Activated CD4-positive, alpha-beta T cell treated with anti-CD3 and anti-CD28 coated beads, Interleukin-2, amount 50 U/mL, for 16 hours (primary cell): ENCODE measurements at places on chromosomes 12 and 14.

GRCh38 chr14:35991356-35991755, 165.2 kb downstream of the BRMS1L start:
- DNase-seq = no peak

- DNase-seq = no peak
Measured at GRCh38 chr14:68074765-68075381, 255.3 kb downstream of the RAD51B start.

GRCh38 chr12:110329710-110330109, 48.7 kb downstream of the ATP2A2 start:
- DNase-seq = no peak

DNA sequence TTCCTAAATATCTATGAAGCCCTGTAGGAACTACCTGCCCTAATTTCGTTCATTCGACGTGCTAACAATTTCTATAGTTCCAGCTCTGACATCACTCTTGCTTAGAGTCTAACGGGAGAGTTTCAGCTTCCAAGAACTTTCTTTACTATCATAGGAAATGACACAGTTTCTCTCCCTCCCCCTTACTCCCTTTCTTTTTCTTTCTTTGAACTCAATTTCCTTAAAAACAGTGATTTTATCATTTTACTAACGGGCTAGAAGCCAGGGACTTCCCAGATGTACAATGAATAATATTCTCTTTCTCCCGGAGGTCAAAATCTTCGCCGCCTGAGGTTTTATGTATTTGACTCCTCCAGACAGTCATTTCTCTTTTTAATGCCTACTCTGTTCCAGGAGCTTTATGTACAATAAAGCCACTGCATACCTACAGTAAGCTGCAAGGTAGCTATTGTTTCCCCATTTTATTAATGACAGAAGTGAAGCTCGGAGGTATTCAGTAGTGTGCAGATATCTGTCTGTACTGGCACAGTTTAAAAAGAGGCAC, 15.7 kb downstream of the SMCO2 start:
- DNase-seq = peak; percentile 61

- no peak for DNase-seq
Measured at GRCh38 chr12:22284871-22285270, 49.6 kb downstream of the ST8SIA1 start.

DNA sequence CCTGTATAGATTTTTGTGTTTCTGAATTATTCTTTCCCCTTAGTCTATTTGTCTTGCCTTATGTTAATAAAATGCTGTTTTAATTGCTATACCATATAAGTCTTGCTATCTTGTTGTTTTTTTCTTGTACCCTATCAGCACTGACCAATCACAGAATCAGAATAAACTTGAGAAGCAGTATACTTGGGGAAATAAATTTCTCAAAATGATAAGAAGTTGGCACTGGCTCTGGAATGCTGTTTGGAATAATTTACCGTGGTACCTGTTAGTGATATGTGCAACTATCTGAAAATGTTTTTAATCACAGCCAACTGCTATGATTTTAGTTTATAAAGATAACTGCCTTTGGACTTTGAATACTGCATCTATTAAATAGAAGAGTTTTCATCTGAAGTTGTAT, 37.9 kb upstream of the EPS8 start:
- DNase-seq = no peak

DNA sequence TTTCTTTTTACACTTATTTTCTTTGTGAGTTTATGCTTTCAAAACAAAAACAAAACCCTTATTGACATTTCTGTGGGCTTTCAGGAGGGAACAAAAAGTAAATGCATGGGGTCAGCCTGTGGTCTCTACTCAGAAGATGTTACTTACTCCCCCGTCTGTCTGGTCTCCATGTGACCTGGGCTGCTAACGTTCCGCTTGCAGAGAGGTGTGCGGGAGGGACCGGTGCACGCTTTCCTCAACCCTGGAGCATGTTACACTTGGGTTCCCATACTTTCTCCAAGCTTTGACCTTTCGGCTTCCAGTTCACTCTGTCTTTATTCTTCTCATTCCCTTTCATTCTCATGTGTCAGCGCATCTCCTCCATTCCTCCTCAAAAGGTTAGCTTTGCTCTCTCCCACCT, 36.5 kb downstream of the ZC3H14 start:
- DNase-seq = no peak

GRCh38 chr14:100110816-100111215, 45.6 kb downstream of the EVL start:
- DNase-seq = no peak

- DNase-seq = no peak
Measured at GRCh38 chr12:47779943-47780504, 7.0 kb downstream of the SLC48A1 start.

GRCh38 chr12:64610660-64611340, 505 bp downstream of the RASSF3 start:
- peak; percentile 79 for DNase-seq

- no peak for DNase-seq
Measured at GRCh38 chr12:53551889-53552291, 44.6 kb upstream of the NPFF start.

GRCh38 chr12:212415-212714, 1.6 kb downstream of the SLC6A12 start:
- DNase-seq = no peak

DNA sequence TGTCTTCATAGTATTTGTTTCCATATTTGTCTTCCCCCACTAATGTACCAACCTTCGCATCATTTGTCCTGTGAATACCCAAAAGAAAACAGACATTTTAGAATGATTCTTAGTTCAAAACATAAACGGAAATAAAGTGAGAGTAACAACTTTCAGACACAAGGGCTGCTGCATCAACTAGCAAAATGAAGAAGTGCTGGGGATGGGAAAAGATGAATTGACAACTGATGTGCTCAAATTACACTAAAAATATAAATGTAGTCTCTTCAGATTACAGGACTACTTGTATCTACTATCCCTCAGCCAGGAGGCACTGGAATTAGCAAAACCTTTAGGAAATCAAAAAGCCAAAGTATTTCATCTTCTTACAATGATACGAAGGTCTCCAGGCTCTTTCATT, 743 bp downstream of the NDUFA12 start:
- DNase-seq = no peak

DNA sequence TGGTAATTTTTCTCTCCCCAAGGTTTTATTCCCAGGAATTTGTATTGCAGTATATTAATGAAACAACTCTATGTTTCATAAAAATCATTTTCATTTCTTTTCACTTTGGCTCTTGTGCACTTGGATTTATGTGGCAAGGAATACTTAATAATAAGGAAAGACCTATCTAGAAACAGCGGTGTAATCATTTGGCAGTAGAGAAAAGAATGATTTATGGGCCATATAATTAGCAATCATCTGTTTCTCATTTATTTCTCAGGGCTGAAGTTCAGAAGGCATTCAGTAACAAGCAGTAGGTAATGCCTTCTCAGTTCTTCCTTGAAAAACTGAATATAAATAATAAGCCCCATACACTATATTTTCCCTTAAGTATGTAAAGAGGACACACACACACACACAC, 172.6 kb downstream of the ANO4 start:
- DNase-seq = no peak

GRCh38 chr12:81400024-81400423, 322.1 kb downstream of the ACSS3 start:
- no peak for DNase-seq

GRCh38 chr14:63286071-63286470, 32.7 kb downstream of the GPHB5 start:
- no peak for DNase-seq

GRCh38 chr12:123798518-123798917, 36.4 kb downstream of the DNAH10 start:
- DNase-seq = no peak

GRCh38 chr12:80712866-80713265, 3.8 kb upstream of the MYF5 start:
- DNase-seq = no peak

DNA sequence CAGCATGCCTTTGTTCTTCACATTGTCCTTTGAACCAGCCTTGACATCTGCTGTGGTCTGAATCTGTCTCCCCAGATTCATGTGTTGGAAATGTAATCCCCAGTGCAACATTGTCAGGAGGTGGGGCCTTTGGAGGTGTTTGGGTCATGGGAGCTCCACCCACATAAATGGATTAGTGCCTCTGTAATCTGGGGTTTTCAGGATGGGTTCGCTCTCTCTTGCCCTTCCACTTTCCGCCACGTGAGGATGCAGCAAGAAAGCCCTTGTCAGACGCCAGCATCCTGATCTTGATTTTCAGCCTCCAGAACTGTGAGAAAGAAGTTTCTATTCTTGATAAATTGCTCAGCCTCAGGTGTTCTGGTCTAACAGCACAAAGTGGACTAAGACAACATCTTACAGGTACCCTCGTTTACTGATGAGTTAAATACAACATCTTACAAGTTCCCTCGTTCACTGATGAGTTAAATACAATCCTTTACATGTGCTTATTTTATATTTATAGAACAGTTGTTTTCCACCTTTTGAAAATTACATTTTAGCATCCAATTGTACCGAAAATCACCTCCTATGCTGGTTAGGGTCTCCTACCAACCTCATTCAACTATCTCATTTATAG, 54.4 kb upstream of the RIMBP2 start:
- DNase-seq = no peak

DNA sequence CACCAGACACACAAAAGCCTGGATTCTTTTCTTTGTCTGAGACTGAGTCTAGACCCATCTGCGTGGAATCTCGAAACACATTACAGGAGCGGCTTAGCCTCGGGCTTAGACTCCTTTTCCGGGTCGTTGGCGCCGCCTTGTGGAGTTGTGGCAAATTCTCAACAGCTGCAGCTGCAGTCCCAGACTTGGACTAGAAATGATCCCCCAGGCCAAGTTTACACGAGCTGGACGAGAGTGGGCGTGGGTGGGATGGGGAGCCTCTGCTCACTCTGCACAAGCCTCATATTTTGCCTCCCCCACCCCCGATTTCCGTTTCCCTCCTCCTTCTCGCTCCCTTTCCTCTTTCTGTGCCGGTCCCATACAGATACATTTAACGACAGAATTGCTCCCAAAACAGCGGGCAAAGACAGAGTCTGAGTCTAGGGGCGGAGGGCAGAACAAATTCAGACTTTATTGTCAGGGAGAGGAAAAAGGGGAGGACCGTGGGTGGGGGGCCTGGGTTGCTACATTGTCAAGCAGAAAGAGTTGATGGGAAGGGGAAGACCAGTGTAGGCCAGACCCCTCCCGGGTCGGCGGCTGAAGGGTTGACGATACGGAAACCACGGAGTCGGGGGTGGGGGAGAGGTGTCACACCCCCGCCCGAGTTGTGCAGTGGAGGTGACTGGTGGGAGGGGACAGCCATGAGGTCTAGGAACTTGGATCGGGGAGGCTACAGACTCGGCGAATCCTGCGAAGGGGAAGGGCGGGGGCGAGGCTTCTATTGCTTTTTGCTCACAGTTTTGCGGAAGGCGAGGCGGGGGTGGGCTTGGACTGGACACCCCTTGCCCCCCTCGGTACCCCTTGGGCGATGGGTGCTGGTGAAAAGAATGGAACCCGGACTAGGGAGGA, 4.7 kb upstream of the GPR84 start:
- peak; percentile 91 for DNase-seq
